Stimulated activated CD4-positive, alpha-beta T cell treated with anti-CD3 and anti-CD28 coated beads, Interleukin-1b, Interleukin-23, amount 100 ng/mL, for 1 hour (primary cell): ENCODE measurements at places on chromosomes 16 and 17.

GRCh38 chr16:21652453-21652852 is at the start of gene IGSF6:
IGSF6 (minus strand) TSS chr16:21652608; CDS start chr16:21652598, 10 bp downstream.
- no peak for DNase-seq

- DNase-seq, result no peak
These were observed 28.4 kb upstream of the TMC5 start for GRCh38 chr16:19389246-19389645.

- no peak for DNase-seq
These were observed 218.0 kb upstream of the TNRC6C start for GRCh38 chr17:77740481-77740880.

GRCh38 chr17:6099492-6099891 is 29.3 kb downstream of the WSCD1 start:
- DNase-seq, result no peak

DNA sequence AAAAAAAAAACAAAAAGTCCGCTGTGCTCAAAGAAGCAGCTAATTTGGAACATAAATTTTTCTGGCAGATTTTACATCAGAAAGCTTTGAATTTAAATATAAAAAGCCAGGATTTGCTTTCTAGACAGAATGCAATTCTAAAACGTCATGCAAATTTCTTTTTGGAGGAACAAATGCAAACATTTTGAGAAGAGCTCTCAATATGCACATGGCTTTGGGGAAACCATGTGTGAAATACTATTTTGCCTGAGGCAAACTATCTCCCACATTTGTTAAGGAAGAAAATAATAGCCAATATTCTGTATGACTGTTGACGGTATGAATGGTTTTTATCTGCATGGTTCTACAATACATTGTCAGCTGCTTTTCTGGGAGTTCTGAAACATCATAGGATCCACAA is 320.0 kb upstream of the PSMD7 start:
- DNase-seq, result no peak

DNA sequence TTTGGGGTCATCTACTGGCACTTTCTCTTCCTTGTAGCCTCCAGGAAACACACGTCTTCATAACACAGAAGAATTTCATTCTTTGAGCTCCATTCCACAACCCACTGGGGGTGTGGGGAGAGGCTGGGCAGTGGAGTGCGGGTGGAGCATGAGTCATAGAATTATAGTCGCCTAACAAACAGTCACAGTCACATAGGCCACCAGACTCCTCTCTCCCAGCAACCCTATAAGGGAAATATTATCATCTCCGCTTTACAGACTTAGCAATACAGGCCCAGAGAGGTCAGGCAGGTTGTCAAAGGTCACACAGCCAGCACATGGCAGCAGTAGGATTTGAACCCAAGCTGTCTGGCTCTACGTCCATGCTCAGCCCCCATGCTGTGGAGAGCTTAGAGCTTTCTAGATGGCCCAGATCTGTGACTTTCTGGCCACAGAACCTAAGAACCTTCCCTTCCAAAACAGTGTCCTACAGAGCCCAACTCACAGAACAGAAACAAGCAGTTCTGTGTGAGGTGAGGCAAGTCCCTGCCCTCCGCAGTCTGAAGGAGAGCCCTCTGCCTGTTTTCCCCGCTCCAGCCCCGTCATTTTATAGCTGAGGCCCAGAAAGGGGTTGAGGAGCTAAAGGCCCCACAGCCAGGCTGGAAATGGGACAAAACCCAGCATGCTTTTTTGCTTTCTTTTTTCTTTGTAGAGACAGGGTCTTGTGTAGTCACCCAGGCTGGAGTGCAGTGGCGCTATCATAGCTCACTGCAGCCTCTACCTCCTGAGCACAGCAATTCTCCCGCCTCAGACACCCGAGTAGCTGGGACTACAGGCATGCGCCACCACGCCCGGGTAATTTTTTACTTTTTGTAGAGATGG is 10.7 kb upstream of the LITAF start:
- no peak for DNase-seq

DNA sequence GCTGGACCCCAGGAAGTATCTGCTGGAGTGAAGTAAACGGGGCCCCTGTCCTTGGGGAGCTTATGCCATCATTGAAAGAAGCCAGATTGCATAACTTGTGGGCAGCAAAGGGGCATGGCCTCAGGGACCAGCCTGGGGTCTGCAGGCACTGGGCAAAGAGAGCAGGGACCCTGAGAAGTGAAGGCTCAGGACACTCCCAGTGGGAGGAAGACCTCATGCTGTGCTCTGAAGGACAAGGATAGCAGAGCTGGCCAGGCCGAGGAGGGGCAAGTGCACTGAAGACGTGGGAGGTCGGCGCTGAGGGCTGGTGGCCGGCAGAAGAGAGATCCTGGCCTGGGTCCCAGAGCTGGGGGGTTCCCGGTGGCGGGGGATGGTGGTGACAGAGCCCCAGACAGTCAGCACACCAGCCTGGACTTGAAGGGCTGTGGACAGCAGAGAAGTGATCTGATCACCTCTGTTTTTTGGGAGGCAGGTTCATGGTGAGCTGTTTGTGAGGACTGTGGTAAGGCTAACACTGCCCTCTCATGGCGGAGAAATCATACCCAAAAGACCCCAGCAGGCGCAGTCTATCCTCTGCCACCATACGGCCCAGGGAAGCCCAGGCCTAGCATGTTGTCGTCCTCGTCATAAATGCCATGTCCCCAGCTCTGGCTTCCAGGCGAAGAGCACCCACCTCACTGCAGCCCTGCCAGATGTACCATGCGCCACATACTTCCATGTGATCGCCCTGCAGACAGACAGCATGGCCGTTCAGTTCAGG is 7.1 kb upstream of the CNP start:
- no peak for DNase-seq

DNA sequence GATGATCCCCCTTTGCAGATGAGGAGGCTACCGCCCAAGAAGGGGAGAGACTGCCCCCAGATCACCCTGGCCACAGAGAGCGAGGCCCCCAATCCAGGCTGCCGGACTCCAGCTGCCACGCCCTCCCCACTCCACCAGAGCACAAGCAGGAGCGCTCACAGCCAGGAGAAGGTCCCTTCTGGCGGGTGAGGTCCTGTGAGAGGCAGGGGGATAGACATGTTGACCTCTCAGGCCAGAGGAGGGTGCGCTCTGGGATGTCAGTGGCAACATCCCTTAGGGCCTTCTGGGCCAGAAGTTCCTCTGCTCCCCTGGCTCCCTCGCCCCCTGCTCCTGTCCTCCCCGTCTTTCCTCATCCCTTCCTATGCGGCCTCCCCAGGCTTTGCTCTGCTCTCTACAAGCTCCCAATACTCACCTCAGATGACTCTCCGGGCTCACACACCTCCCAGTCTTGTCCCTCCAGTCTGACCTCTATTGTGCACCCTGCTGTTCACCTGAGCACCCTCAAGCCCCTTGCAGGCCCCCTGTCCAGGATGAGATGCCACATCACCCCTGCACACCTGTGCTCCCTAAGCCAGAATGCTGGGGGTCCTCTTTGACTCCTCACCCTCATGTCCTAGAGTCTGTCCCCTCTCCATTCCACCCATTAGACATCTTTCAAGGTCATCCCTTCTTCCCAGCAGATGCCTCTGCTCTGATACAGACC is 5.0 kb upstream of the NXPH3 start:
- no peak for DNase-seq

GRCh38 chr17:4679658-4680057 is 24.3 kb downstream of the PELP1 start:
- DNase-seq, result no peak

GRCh38 chr16:80009971-80010659 is 409.6 kb upstream of the MAF start:
- no peak for DNase-seq

GRCh38 chr16:24805484-24805883 is 40.3 kb upstream of the SLC5A11 start:
- DNase-seq, result no peak

DNA sequence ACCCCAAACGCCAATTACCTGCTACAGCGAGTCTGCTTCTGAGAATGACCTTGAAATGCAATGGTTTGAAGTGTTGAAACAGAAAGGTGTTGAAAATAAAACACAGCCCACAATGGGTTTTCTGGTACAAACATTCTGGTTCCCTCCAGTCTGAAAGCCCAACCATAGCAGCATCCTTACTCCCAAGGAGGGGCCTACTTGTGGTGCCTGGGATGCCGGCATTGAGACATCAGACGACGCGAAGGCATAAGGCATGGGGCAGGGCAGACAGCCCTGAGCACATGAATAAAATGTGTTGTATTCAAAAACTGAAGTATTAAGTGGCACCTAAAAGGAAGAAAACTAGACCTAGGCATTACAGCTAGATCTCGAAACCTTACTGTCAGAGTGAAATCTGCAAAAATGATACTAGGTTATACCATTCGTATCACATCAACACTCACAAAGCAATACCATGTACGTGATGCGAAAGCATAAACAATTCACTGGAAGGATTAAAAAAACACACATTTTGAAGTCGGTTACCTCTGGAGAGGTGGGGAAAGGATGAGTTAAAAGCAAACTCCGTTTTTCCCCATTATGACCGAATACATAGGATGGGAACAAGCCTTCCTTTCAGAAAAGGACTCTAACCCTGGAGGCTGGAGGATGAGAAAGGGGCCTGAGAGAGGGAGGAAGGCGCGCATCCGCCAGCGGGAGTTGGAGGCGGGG is 702 bp downstream of the NUDT21 start:
- no peak for DNase-seq

DNA sequence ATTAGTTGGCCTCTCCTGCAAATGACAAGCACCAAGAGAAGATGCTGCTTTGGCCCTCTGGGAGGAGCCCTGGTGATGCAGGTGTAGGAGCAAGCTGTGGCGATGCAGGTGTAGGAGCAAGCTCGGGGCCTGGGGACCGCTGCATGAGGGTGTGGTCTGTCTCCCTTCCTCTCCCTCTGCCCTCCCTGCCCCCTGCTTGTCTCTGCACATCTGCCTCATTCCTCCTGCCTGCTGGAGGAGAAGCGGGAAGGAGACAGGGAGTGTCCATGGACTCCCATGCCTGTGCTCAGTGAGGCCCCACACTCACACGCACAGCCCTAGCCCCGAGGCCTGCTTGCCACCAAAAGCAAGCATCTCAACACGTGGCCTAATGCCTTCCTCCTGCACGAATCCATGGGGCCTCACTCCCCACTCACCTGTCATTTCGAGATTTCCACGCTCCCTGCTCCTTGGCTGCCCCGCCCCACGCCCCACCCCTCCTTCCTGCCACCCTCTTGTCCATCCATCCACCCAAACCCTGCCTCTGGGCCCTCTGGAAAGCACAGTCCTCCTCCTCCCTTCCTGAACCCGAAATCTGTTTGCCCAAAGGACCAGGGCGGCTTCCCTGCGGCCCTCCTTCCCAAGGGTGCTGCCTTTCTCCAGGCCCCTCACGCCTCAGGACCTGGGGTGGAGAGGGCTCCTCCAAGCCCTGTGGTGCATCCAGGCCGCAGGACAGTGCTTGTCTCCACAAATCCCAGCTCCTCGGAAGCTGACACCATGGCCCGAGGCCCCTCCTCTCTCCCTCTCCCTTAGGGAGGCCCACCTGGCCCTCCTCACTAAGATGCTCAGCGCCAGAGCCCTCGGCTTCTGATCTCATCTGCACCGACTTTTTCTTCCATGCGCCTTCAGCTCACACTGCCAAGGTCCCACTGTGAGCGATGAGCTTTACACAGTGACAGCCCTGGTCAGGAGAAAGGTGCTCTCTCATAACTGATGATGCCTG is 11.8 kb upstream of the ALDH3A1 start:
- no peak for DNase-seq

DNA sequence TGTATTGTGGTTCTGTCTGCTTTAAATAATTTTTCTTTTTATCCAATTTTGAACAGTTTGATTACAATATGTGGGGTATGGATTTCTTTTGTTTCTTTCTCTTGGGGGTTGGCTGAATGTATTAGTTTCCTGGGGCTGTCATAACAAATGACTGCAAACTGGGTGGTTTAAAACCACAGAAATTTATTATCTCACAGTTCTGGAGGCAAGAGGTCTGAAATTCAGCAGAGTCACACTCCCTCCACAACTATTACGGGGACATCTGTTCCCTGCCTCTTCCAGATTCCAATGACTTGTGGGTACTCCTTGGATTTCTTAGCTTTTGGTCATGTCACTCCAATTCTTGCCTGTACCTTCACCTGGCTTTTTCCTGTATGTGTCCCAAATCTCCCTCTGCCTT is 23.7 kb downstream of the COX11 start:
- no peak for DNase-seq

DNA sequence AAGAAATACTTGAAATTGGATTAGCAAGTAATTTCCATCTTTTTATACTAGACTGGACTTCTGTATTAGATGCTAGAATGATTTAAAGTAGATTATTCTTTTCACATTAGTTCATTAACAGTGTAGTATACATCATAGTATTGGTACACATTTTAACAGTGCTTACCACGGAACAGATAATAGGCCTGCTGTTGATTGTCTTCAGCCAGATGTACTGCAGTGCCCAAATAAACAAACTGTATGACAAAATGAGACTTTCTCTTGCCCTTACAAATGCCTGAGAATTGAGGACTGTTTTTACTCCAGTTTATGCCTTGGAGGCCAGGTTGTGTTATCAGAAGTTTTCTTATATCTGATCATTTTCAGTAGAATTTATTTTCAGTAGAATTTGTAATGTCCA is 631 bp downstream of the EVI2A start:
- no peak for DNase-seq

DNA sequence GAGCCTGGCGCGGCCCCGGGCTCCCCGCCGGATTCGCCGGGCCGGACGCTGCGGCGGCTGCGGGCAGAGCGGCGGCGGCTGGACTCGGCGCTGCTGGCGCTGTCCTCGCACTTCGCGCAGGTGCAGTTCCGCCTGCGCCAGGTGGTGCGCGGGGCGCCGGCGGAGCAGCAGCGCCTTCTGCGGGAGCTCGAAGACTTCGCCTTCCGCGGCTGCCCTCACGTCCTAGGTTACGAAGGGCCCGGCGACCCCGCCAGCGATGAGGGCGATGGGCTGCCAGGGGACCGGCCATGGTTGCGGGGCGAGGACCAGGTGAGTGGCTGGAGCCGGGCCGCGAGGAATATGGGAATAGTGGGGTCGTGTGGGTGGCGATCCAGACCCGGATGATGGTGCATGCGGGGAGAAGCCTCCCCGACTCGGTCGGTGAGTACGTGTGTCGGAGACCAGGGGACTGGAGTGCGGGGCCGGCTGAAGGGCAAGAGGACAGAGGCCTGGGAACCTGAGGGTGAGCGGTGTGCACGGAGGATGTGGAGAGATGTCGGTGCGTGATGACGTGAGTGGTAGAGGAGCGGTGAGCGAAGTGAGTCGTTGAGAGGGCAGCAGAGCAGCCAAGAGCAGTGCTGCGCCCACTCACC is 517 bp downstream of the RUNDC1 start:
- no peak for DNase-seq

- no peak for DNase-seq
These were observed 48.9 kb downstream of the MSI2 start for GRCh38 chr17:57305144-57305728.
